DND-41 (cell line): ENCODE measurements at places on chromosomes 4 and X.

GRCh38 chrX:109886122-109886761, 116.7 kb upstream of the TMEM164 start:
- H3K27me3 ChIP-seq, result no peaks in the 10 kb centered on the region
- peak; percentile 17 for DNase-seq
- H3K4me1 ChIP-seq, result no peaks in the 10 kb centered on the region

DNA sequence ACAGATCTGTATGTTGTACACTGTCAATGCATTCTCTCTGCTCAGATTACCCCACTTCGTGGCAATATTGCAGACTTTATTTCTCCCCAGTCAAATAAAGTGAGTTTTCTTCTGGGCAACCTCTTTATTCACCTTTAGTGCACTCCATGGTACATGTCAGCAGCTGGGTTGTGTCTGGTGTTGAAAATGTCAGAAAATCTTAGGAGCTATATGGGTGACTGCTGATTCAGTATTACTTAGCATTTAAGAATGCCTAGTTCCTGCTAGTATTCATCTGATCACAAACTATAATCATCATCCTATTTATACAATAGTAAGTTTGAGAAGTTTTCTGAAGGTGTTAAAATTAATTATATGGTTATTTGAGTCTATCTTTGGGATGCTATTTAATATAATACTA, 112.5 kb downstream of the CFAP299 start:
- no peak overlapping the region for H3K27ac ChIP-seq
- no peaks in the 10 kb centered on the region for H3K4me1 ChIP-seq

DNA sequence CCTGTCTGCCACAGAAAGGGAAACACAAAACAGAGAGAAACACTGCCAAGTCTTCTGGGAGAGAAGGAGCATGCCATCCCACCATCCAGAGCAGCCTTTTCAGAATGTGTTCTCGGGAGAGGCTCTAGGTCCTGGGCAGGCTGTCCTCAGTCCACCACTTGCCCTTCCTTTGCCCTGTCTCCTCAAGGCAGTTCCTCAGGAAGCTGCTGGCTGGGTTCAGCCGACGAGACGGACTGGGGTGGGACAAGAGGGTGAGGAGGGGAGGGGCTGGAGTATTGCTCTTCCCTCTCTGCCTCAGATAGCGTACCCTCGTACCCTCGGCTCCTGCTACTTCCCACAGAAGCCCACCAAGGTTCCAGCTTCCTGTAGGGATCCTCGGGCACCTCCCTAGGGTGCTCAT, 26.6 kb upstream of the LGI2 start:
- no peaks in the 10 kb centered on the region for H3K36me3 ChIP-seq
- H3K4me3 ChIP-seq, result no peak overlapping the region
- no peak for DNase-seq
- H3K27me3 ChIP-seq, result peaks cover 2% of the 10 kb centered on the region
- H3K27ac ChIP-seq, result no peak overlapping the region

DNA sequence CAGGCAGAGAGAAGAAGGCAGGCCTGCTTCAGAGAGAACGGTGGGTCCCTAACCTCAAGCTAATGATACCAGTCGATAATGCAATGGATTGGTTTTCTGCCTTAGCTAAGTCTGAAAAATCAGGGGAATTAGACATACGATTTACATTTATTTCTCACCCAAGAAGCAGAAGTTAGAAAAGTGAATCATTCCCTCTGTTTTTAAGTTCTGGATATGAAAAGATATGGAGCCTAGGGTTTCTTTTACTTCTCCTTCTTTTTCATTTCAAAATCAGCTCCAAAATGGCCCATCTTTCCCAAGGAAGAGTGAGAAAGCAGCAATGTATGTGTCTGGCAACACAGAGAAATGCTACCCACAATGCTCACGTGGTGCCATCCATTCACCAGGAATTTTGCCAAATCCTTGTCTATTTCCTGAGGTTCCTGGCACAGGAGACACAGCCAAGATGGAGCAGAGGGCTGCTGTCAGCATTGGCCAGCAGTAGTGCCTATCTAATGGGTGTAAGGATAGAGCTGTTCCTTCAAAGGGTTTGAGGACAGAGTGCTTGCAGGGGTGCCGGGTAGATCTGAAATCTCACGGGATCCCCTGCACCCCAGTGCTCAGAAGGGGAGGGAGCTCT, 231.5 kb downstream of the MAML3 start:
- no peak overlapping the region for H3K27ac ChIP-seq
- H3K36me3 ChIP-seq, result no peaks in the 10 kb centered on the region
- no peak for DNase-seq
- H3K4me1 ChIP-seq, result no peaks in the 10 kb centered on the region

- H3K4me1 ChIP-seq, result no peaks in the 10 kb centered on the region
- no peak for DNase-seq
- no peak overlapping the region for H3K27ac ChIP-seq
- H3K36me3 ChIP-seq, result peaks cover 12% of the 10 kb centered on the region; the same call in 1 of the 2 replicates
- peaks cover 3% of the 10 kb centered on the region for H3K27me3 ChIP-seq
Observed at GRCh38 chr4:155811083-155811482, 52.3 kb downstream of the GUCY1B1 start.

- H3K36me3 ChIP-seq, result no peaks in the 10 kb centered on the region
- no peaks in the 10 kb centered on the region for H3K4me1 ChIP-seq
Observed at GRCh38 chr4:47238667-47239066, 207.3 kb downstream of the GABRB1 start.

DNA sequence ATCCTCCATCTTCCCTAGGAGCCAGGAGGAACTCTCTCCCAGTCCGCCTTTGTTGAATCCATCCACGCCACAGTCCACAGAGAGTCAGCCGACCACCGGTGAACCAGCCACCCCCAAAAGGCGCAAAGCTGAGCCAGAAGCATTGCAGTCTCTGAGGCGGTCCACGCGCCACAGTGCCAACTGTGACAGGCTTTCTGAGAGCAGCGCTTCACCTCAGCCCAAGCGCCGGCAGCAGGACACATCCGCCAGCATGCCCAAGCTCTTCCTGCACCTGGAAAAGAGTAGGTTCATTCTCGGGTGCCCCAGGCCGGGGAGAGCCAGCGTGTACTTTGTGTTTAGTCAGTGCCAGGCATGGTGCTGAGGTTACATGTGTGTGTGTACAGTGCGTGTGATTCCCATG, 7.4 kb downstream of the MSL3 start:
- no peaks in the 10 kb centered on the region for H3K27me3 ChIP-seq
- H3K27ac ChIP-seq, result no peak overlapping the region
- no peak for DNase-seq

GRCh38 chr4:138507522-138507921, 265.4 kb upstream of the SLC7A11 start:
- DNase-seq, result no peak
- H3K36me3 ChIP-seq, result no peaks in the 10 kb centered on the region
- no peak overlapping the region for H3K4me3 ChIP-seq
- no peak overlapping the region for H3K27ac ChIP-seq
- H3K4me1 ChIP-seq, result no peaks in the 10 kb centered on the region
- H3K27me3 ChIP-seq, result no peaks in the 10 kb centered on the region

- no peaks in the 10 kb centered on the region for H3K36me3 ChIP-seq
- H3K27ac ChIP-seq, result no peak within 1 kb of the TSS
- H3K27me3 ChIP-seq, result no peaks in the 10 kb centered on the region
- H3K4me1 ChIP-seq, result no peaks in the 10 kb centered on the region
- DNase-seq, result no peak
Observed at GRCh38 chr4:88158489-88159228, at the start of gene ABCG2. Gene ABCG2, minus strand, starts transcription at chr4:88158639. Its CDS starts 18,644 bp downstream, at chr4:88139995.

GRCh38 chrX:69038816-69039215, 126.4 kb downstream of the PJA1 start:
- H3K4me1 ChIP-seq, result no peaks in the 10 kb centered on the region
- DNase-seq, result no peak
- no peak overlapping the region for H3K27ac ChIP-seq

DNA sequence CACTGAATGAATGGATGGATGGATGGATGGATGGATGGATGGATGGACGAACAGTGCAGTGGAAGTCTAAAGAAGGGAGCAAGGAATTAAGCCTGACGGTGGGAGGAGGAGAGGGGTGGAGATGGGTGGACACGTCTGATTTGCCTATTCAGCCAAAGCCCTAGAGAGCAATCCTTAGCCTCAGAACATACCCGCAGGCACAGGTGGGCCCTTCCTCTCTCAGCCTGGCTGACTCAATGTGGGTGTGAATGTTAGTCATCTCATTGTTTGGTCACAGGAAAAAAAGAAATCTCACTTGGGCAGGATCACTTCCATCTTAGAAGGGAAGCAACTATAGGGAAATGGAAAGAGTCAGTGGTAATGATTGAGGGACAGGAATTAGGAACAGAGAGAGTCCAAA, 165.9 kb downstream of the PJA1 start:
- no peak overlapping the region for H3K27ac ChIP-seq
- no peaks in the 10 kb centered on the region for H3K27me3 ChIP-seq
- no peaks in the 10 kb centered on the region for H3K36me3 ChIP-seq
- H3K4me1 ChIP-seq, result no peaks in the 10 kb centered on the region
- no peak overlapping the region for H3K4me3 ChIP-seq
- no peak for DNase-seq

DNA sequence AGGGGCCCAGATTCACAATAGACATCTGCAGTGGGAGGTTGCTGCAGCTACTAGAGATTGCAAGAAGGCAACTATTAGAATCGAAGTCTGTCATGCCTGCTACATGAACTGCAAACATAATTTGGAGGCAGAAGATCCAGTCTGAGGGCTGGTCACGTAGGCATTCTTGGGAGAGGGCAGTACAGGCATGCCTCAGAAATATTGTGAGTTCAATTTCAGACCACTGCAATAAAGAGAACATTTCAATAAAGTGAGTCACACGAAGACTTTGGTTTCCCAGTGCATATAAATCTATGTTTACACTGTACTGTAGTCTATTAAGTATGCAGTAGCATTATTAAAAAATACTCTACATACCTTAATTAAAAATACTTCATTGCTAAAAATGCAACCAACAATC, 585.8 kb upstream of the FAT1 start:
- H3K36me3 ChIP-seq, result no peaks in the 10 kb centered on the region
- no peaks in the 10 kb centered on the region for H3K4me1 ChIP-seq
- no peak overlapping the region for H3K4me3 ChIP-seq
- no peak for DNase-seq
- no peaks in the 10 kb centered on the region for H3K27me3 ChIP-seq

DNA sequence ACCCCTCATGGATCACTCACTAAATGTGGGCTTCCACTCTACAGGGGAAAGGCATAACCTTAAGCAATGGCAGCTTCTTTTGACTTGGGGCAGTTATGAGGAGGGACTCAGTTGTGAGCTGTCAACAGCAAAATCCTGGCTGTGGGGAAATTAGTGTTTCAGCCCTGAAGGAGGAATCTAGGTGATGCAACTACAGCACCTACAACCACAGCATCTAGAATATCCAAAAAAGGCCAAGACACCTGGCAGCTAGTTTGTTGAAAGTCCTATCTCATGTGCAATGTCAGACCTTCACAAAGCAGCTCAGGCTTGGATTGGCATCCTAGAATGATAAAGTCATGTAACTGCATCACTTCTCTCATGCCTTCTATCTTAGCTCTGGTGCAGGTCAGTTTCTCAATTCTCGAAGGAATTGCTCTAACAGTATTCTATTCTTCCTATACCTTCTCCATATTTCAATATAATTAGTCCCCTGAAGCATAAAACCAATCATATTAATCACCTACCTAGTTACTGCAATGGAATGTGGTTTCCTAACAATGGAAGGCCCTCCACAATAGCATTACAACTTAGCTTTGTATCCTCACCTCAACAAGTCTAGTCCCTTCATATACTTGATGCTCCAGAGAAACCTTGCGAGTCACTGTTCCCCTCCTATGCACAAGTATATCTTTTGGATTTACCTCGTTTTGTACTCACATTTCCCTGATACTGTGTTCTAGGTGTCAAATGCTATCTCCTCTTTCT, 5.5 kb upstream of the ANTXR2 start:
- peaks cover 26% of the 10 kb centered on the region for H3K4me1 ChIP-seq
- no peaks in the 10 kb centered on the region for H3K36me3 ChIP-seq
- H3K4me3 ChIP-seq, result no peak overlapping the region
- no peak overlapping the region for H3K27ac ChIP-seq

- H3K27me3 ChIP-seq, result no peaks in the 10 kb centered on the region
- no peaks in the 10 kb centered on the region for H3K4me1 ChIP-seq
- H3K27ac ChIP-seq, result no peak overlapping the region
- no peak overlapping the region for H3K4me3 ChIP-seq
- no peak for DNase-seq
Observed at GRCh38 chrX:39491548-39492297, 606.0 kb downstream of the BCOR start.

DNA sequence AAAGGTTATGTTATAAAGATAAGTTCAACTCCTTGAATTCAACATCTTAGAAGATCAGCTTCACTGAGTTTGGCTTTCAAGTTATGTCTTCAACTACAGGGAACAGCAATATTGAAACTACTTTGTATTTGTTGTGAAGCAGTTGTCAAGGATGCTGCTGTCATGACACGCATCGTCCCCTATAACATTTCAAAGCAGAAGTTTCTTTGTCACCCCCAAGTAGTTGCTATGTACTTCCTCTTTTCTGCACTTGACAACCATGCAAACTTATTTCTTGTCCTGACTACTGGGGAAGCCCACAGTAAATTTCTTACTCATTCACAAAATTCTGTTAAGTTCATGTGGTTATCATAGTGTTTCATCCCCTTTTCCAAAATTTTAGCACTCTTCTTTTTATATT, 14.3 kb downstream of the ANTXR2 start:
- H3K4me3 ChIP-seq, result no peak overlapping the region
- H3K4me1 ChIP-seq, result peaks cover 47% of the 10 kb centered on the region
- H3K27ac ChIP-seq, result peak overlapping the region; percentile 5; the same call in 1 of the 2 replicates
- no peaks in the 10 kb centered on the region for H3K27me3 ChIP-seq
- H3K36me3 ChIP-seq, result peaks cover 52% of the 10 kb centered on the region

DNA sequence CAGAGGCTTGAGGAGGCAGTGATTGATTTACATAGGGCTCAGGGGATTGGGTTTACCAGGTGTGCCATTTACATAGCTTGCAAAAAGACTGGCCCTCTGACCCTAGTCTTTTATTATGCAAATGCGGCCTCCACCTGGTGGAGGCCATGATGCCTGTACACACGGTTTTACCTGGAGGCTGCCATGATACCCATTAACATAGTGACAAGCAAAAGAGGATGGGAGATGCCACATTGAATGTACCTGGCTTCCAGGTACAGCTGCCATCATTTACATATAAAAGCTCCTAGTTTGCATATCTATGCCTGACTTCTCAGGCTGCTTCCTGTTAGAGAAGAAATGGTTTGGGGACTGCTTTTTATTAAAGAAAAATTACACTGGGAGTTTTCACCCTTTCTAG, 72.0 kb downstream of the NEXMIF start:
- H3K4me1 ChIP-seq, result no peaks in the 10 kb centered on the region
- no peaks in the 10 kb centered on the region for H3K36me3 ChIP-seq
- no peak for DNase-seq
- H3K27me3 ChIP-seq, result no peaks in the 10 kb centered on the region
- H3K4me3 ChIP-seq, result no peak overlapping the region

DNA sequence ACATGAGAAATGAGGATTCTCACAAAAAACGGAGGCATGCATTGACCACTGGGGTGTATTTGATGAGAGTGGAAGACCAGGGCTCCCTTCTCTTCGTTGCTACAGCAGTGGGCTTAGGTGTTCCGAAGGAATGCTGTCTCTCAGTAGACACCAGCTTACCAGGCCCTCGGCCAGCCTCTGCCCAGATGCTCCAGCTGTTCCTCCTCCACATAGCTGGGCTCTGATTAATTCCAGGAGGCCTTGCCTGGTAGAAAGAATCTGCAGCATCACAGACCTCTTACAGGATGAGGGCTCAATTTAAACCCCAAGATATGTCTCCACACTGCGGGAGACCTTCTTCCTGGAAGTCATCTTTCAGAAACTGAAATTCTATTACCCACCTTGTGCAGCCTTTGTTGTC, 346.6 kb upstream of the TENM3 start:
- H3K27me3 ChIP-seq, result no peaks in the 10 kb centered on the region
- DNase-seq, result no peak
- H3K27ac ChIP-seq, result no peak overlapping the region
- no peaks in the 10 kb centered on the region for H3K36me3 ChIP-seq
- H3K4me3 ChIP-seq, result no peak overlapping the region

GRCh38 chr4:155342142-155342541, 34.6 kb downstream of the MAP9 start:
- no peaks in the 10 kb centered on the region for H3K4me1 ChIP-seq
- DNase-seq, result no peak
- no peak overlapping the region for H3K4me3 ChIP-seq
- H3K27ac ChIP-seq, result no peak overlapping the region
- H3K36me3 ChIP-seq, result no peaks in the 10 kb centered on the region
